Mononuclear cell (primary cell): ENCODE measurements at places on chromosomes 1 and 21. TPM values are rescaled to one million over a fixed set of nuclear protein-coding genes. Genes with fewer than 3 reads are reported as not detected.

The NPL gene
- 13.9 TPM for total RNA-seq

The KIF21B gene
- total RNA-seq, result 41.1 TPM

The PTPN22 gene
- 70.5 TPM for total RNA-seq

The NR1I3 gene
- total RNA-seq, result 0.31 TPM

The CR1L gene
- total RNA-seq, result 0.21 TPM

The RBP7 gene
- total RNA-seq, result 19.1 TPM

The NPPB gene
- total RNA-seq, result not detected

The RASAL2 gene
- 0.84 TPM for total RNA-seq

The DBT gene
- 4.2 TPM for total RNA-seq

The CFHR4 gene
- total RNA-seq, result not detected

The WNT3A gene
- not detected for total RNA-seq
